ENCODE measurements at places on chromosomes 1 and 21.

- no peak for DNase-seq
Measured at GRCh38 chr21:37060296-37060695, 12.6 kb downstream of the PIGP start.

DNA sequence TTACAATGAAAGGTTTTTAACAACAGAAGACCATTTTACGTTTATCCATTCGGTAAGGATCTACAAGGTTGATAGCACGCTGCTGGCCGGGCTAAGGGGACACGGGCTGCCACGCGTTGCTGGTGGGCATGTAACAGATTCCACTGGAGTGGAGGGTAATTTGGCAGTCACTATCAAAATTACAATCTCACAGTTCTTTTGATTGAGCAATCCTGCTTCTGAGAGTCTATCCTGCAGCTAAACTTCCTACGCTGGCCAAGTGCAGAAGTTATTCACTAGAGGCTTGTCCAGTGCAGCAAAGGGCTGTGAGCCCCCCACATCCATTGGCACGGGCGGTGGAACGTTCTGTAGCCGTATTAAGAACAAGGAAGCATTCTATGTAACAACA, 61.8 kb downstream of the DISP3 start:
- DNase-seq, result no peak

GRCh38 chr1:94396356-94397010, 21.7 kb upstream of the ABCD3 start:
- no peak for DNase-seq

DNA sequence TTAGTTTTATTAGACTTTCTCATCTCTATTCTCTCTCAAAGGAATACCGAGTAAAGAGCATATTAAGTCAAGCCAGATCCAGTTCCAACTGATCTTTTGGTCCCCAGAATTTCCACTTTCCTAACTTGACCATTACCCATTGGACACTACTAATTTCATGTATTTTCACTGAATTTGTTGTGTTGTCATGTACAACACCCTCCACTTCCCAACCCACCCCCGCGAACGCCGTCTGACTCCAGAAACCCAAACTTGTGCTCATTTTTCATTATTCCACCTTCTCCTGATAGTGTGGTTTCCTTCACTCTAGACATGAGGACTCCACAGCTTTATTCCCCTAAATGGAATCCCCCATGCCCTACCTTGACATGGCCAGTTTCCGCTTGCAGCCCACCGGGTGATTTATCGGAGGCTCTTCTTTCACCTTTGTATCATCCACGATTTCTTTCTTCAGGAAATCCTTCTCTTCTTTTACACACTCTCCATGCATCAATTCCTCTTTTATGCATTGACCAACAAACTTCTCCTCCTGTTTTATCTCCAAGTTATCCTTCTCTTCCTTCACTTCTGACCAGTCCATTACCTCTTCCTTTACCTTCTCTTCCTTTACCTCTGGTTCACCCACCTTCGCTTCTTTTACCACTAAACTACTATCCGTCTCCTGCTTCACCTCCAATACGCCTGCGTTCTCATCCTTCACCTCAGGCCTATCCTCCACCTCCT, 805 bp downstream of the ZNHIT6 start:
- DNase-seq, result no peak

GRCh38 chr1:14610761-14611160, 12.3 kb downstream of the KAZN start:
- DNase-seq, result no peak

- no peak for DNase-seq
Measured at GRCh38 chr1:173798078-173798477, 26.4 kb upstream of the DARS2 start.

GRCh38 chr1:168008595-168008994, 71.7 kb upstream of the MPC2 start:
- no peak for DNase-seq

- DNase-seq, result no peak
Measured at GRCh38 chr1:245589316-245589715, 434.5 kb downstream of the KIF26B start.

DNA sequence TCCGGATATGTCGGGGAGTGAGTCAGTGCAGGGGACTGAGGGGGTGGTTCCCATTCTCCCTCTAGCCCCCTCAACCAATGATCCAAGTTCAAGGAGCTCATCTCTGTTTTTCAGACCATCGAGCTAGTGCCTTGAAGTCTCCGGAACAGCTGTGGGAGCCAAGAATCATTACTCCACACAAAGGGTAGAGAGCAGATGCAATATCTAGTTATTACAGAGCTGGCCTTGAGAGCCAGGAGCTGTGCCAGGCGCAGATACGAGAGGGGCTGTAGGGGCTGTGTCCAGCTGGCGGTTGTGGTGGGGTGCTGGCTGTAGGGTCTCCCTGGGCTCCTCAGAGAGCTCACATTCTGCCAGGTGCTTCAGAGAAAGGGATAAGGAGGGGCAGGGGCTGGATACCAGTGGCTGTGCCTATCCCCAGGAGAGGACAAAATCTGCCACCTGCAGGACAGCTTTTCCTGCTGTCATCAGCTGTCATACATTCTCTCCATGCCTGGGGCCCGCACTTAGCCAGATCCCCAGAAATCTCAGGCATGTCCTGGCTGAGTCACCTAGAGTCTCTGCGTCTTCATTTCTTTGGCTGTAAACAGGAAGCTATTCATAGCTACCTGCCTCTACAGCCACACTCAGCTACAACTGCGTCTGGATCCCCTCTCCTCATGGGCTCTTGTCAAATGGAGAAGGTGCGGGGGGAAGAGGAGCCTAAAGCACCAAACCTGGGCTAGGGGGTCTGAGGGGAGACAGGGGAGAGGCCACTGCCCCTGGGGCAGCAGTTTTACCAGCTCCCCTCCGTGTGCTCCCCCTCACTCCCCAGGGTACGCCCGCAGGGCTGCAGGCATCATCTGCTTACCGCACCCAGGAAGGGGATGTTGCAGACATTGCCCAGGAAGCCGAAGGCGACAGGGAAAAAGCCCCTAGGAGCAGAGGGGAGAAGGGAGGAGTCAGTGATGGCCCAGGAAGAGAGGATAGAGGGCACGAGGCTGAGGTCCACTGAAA, 2.4 kb upstream of the KISS1 start:
- DNase-seq, result no peak

- DNase-seq, result no peak
Measured at GRCh38 chr1:55049914-55050278, 10.5 kb downstream of the PCSK9 start.

DNA sequence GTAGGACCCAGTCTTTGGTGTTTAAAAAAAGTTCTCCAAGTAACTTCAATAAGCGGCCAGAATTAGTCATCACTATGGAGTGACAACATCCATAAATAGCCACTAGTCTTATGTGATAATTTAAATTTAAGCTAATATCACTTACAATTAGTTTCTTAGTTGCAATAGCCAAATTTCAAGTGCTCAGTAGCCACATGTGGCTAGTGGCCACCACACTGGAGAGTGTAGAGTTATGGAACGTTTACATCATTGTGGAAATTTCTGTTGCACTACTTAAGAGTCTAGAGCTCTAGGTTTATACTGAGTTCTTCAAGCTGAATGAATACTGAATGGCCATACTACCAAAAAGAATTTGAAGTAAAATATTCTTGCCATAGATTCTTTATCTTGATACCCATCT, 121.1 kb downstream of the RUNX1 start:
- DNase-seq, result no peak

DNA sequence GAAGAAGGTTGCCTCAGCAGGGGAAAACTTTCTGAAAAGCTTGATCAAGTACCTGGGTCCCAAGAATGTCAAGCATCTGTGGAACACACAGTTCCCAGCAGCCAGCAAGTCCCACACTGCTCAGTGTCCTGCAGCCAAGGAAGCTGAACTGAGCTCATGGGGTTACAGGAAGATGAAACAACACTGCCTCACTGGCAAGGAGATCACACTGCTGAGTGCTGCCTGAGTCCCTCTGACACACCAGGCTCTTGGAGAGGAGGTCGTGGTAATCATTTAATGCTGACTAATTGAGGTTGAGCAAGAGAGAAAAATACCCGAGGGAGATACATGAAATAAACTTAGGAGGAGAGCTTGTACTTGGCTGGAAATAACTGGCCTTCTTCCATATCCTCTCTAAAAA, 75.2 kb downstream of the MPZL1 start:
- DNase-seq, result peak; percentile 6

DNA sequence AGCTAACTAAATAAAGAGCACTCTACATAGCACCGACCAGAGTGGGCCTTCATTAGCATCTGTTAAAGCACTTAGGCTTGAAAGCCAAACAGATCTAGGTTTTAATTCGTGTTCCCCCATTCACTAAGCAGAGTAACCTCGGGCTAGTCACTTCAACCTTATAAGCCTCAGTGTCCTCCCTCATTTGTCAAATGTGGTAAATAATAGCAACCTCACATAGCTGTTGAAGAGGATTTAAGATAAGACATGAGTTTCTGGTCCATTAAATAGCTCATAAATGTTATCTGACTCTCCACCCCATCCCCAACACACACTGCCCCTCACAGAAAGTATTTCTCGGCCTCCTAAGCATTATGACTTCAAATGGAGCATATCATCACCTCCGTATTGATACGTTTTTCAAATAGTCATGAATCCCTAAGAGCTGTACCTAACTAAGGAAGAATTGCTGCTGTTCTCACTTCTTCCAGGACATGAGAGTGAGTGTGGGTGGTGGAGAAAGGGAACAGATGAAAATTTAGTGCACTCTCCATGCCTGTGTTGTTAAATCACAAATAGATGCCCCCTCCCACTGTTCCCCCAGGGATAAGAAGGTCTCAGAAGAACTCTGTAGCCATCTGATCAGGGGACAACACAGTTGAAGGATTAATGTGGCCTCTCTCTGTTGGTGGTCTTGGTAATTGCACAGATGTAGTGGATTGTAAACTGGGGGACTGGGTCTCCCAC, 47.6 kb downstream of the PLPP3 start:
- DNase-seq, result no peak

Data from CD4-positive, alpha-beta T cell treated with Interleukin-6 for 4 hours (primary cell).